Neural progenitor cell (in vitro differentiated cells): ENCODE measurements at places on chromosomes 3 and 15. TPM values are rescaled to one million over a fixed set of nuclear protein-coding genes. Genes with fewer than 3 reads are reported as not detected.

The CLDN18 gene
- not detected in 2 replicates for total RNA-seq

The TMEM87A gene
- total RNA-seq, result 43.3 and 47.0 TPM in 2 replicates

The LEKR1 gene
- total RNA-seq, result 0.56 and 1.9 TPM in 2 replicates

The PPM1L gene
- total RNA-seq, result 16.5 and 25.2 TPM in 2 replicates

The SOX2 gene
- 584 and 605 TPM in 2 replicates for total RNA-seq

The FRMD4B gene
- total RNA-seq, result 13.0 and 17.3 TPM in 2 replicates

The SI gene
- not detected in 2 replicates for total RNA-seq

The SUCNR1 gene
- not detected in 2 replicates for total RNA-seq

The CFAP100 gene
- 0.12 TPM in 1 of 2 replicates, not detected in the other for total RNA-seq

The PAQR5 gene
- 1.1 and 1.4 TPM in 2 replicates for total RNA-seq

The OR5K2 gene
- total RNA-seq, result not detected in 2 replicates

The METTL6 gene
- total RNA-seq, result 34.9 TPM in 2 replicates

The C3orf85 gene
- total RNA-seq, result not detected in 2 replicates

The C3orf20 gene
- total RNA-seq, result not detected in 2 replicates

The COX5A gene
- 144 and 200 TPM in 2 replicates for total RNA-seq

The TMA7 gene
- total RNA-seq, result 472 and 510 TPM in 2 replicates

The ZNF662 gene
- total RNA-seq, result not detected in 2 replicates

The KNSTRN gene
- 129 and 152 TPM in 2 replicates for total RNA-seq

The PRTG gene
- 508 and 574 TPM in 2 replicates for total RNA-seq

The SLC9C1 gene
- total RNA-seq, result 0.31 and 1.3 TPM in 2 replicates

The ZDHHC23 gene
- 1.7 and 2.4 TPM in 2 replicates for total RNA-seq

The GOLGA8H gene
- 0.06 and 0.24 TPM in 2 replicates for total RNA-seq

The CDHR4 gene
- 0.12 TPM in 1 of 2 replicates, not detected in the other for total RNA-seq

The XCR1 gene
- total RNA-seq, result not detected in 2 replicates

The STX19 gene
- total RNA-seq, result 0.31 TPM in 1 of 2 replicates, not detected in the other
